ENCODE measurements at places on chromosomes 1 and 21.
A peak's percentile ranks its signal among the peaks of the same experiment; 100 is the strongest.

GRCh38 chr21:27802816-27803475 is 836.1 kb upstream of the ADAMTS5 start:
- peak; percentile 65 for DNase-seq

DNA sequence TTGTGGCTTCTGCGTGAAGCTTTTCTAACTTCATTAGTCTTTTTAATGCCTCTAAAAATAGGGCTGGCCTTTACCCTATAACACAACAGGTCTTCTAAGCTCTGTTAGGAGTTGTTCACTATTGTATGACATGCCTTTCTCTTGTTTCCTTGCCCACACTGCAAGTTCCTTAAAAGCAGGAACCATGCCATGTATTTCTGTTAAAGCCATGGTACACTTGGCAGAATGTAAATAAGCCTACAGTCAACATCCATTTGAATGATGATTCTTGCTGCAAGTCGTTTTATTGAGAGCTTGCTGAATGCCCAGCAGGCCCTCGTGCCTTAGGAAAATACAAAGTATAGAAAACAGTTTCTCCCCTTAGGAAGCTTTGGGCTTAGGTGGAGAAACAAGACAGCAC is 214.6 kb downstream of the DUSP10 start:
- no peak for DNase-seq

DNA sequence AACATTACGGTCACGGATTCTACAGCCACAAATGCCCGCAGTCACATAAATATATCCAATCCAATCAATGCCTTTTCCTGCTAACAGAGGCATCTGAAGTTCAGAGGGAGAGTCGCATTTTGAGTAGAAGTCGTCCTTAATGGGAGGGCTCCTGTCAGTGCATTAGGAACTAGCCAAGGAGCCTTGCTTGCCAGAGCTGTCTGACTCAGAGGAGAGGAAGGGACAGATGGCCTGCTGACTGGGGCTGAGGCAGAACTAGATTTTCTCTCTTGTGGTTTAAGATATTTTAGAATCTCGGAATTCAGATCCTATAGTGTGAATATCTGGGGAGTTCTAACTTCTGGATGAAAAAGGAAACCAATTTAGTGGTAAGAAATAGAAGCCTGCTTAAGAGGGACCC is 10.6 kb downstream of the XKR8 start:
- peak; percentile 88 for DNase-seq

GRCh38 chr1:117794073-117794472 is 135.3 kb downstream of the GDAP2 start:
- DNase-seq: peak; percentile 66

GRCh38 chr1:235021815-235022214 is 106.8 kb downstream of the TOMM20 start:
- DNase-seq: no peak

GRCh38 chr1:16099412-16099811 is 26.0 kb upstream of the FAM131C start:
- no peak for DNase-seq

DNA sequence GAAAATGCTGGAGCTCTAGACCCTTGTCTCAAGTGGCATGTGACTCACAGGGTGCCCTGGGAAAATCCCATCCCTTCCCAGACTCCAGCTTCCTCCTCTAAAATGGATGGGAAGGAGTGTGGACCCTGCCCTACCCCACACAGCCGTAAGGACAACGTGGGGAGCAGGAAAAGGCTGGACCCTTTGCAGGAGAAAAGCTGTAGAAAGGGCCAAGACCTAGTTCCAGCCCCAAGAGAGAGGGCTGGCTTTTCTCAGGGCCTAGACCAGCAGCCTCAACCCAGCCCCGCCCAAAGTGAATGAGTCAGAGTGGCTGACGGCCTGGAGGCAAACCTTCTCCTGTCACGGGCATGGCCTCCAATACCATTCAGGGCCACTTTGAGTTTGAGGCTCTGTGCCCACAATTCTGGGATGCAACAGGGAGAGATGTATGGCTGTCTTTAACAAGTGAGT is 1.1 kb downstream of the LAMB3 start:
- DNase-seq: peak; percentile 90

- no peak for DNase-seq
Measured at GRCh38 chr1:205703072-205703471, 22.8 kb upstream of the SLC45A3 start.

GRCh38 chr1:5856246-5856815 is 135.9 kb downstream of the NPHP4 start:
- no peak for DNase-seq

DNA sequence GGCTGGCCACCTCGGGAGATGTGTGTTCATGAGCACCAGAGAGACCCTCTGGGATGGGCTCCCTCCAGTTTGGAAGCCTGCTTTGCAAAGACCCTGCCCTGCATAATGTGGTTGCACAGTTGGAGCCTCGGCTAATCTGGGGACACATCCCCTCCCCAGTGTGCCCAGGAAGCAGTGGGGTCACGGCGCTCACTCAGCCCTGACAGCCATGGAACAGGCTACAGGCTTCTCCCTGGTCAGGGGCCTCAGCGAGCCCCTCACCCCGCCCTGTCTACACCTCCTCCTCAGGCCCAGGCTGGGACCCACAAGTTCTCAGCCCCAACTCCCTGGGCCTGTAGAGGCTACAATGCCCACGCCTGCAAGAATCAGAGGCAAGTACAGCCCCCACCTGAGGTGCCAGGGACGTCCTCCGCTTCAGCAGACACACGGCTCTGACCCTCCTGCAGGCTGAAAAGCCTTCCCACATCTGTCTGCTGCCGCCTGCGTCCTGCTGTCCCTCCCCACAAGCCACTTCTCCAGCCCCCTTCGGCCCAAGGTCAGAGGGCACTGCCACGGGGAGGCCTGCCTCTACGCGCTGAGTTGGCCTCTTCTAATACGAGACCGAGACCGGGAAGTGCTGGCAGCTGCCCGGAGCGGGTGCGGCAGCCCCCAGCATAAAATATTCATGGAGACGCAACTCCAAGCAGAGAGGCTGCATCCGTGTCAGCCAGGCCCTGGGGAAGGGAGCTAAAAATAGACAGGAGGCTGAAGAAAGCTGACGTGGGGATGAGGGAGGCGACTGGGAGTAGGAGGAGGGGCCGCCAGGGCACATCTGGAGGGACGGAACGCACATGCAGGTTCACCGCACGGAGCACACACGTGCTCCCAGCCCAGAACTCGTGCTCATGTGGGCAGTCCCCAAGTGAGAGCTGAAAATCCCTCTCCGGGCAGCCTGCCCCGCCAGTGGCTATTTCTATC is 15.2 kb upstream of the GPR153 start:
- DNase-seq: peak; percentile 93

GRCh38 chr1:26697978-26698849 is 2.4 kb downstream of the ARID1A start:
- DNase-seq: peak; percentile 90

GRCh38 chr21:41344146-41344545 is 17.7 kb upstream of the MX2 start:
- no peak for DNase-seq

DNA sequence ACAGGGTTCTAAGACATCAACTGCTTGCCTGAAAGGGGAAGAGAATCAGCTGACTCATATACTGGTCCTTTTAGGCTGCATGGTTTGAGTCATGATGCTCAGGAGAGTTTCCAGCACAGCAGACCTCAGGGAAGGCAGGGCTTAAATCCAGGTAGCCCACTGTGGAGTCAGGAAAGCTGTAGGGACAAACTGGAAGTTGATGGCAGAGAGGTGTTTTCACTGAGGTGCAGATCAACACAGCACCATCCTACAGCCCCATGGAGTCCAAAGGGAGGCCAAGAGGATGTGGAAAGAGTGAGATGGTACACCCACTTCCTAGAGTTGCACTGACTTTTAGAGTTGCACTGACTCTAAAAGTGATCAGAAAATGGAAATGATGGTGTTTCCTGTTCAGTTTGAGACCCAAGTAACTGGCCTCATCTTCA is 252.4 kb upstream of the DUSP10 start:
- peak; percentile 16 for DNase-seq

DNA sequence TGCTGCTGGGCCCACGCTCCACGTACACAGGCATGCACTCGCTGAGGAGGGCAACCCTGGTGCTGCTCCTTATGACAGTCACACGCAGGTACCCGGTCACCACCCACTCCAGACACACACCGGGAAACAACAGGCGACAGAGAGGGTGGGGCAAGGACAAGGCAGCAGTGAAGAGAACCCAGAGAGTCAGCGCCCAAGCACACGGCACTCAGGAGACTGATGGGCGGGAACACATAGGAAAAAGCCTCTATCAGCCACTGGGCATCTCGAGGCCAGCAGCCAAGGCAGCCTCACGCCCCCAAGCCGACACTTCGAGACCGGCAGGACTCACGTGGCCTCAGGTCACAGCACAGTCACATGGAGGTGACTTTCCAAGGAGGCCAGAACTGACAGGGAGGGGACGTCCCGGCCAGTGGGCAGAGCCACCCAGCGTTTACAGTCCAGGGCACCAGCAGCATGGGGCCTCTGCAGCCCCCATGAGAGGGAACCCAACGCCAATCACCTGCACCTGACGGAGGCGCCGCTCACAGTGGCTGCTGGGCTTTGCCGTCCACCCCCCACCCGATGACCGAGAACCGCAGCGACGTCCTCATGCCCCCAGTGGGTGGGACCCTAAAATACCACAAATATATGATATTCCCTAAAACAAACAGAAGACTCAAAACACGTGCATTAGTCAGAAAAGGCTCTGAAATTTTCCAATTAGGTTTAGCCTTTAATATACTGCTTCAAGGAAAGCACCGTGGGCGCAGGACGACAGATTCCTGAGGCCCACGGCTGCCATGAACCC is 19.7 kb downstream of the PTTG1IP start:
- DNase-seq: no peak

GRCh38 chr1:184755226-184756065 is 788 bp upstream of the EDEM3 start:
- peak; percentile 32 for DNase-seq

DNA sequence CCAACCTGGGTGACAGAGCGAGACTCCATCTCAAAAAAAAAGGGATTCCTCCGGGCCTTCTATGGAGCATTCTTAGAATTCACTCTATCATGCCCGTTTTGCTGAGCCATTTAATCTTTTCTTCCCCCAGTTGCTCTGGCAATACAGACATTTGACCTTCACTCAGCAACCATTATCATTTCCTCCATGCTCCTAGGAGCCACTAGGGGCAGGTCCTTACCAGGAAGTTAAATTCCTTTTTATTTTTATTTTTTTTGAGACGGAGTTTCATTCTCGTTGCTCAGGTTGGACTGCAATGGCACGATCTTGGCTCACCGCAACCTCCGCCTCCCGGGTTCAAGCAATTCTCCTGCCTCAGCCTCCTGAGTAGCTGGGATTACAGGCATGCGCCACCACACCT is 9.7 kb upstream of the CGN start:
- DNase-seq: no peak

DNA sequence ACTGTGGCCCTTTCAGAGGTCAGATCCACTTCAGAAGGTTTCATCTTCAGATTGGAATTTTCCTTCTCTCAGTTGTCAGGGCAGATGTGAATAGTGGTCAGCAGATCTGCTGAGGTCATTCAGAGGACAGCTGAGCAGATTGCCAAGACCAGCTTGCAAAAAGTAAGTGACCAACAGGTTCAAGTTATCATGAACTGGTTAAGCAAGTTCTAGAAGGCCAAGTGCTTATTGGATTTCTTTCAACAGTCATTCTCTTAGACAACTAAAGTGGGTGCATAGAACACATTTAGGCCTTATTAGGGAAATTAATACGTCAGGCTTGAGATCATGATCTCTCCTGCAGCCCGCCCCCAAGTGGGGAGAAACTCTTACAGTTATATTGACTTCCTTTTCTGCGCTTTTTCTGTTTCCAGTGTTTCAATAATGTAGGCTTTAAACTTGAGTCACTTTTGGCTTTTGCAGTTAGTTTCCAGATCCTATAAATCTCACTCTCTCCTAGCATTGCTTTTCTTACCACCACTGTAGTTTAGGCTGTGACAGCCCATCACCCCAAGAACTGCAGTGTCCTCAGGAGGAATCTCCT is 96.4 kb downstream of the C1orf21 start:
- DNase-seq: peak; percentile 55

DNA sequence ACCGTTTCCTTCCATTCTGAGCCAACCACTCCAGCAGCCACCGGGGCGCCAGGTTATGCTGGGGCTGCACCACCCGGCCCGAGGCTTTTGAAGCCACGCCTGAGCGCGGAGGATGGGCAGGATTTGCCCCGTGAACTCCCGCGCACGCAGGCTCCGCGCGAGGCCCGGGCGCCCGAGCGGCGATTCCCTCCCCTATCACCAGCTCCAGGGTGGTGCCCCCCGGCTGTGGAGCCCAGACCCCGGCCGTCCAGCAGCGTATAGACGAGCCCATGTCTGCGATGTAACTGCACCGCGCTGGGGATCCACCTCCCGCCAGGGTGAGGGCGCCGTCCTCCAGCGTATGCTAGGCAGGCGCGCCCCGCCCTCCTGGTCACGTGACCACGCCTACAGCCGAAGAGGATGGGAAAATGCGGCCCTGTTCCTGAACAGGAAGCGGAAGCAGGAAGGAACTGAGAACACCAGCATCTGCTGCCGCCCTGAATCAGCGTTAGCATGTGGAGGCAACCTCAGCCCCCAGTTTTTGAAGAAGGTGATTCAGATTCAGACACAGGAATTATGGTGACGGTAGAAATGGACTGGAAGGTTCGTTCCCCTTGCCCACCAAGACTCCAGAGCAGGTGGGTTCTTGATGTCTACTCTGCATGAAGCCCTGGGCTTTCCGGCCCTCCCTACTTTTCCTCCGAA is 46.0 kb downstream of the VPS26C start:
- peak; percentile 96 for DNase-seq

GRCh38 chr1:95582746-95583145 is 348.7 kb downstream of the RWDD3 start:
- no peak for DNase-seq

GRCh38 chr1:90012300-90012699 is 17.4 kb downstream of the ZNF326 start:
- DNase-seq: no peak

- DNase-seq: no peak
Measured at GRCh38 chr1:196593955-196594354, 14.3 kb downstream of the KCNT2 start.

GRCh38 chr1:112628516-112628915 is 8.9 kb downstream of the CAPZA1 start:
- no peak for DNase-seq

DNA sequence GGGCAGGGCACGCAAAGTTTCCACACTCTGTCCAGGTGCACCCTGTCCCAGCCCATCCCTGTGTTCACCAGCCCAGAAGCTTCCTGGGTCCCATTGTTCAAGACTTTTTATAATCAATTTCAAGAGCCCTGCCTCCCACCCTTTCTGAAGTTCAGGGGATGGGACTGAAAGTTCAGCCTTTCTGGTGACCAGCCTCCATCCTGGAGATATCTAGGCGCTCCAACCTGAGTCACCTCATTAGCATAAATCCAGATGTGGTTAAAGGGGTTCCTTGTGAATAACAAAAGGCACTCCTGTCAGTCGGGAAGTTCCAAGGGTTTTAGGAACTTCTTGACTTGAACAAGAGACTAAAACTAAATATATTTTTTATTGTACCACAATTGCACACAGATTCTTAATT is 48.4 kb upstream of the RAP1A start:
- DNase-seq: no peak

GRCh38 chr1:36755303-36756230 is 272.9 kb upstream of the CSF3R start:
- no peak for DNase-seq

DNA sequence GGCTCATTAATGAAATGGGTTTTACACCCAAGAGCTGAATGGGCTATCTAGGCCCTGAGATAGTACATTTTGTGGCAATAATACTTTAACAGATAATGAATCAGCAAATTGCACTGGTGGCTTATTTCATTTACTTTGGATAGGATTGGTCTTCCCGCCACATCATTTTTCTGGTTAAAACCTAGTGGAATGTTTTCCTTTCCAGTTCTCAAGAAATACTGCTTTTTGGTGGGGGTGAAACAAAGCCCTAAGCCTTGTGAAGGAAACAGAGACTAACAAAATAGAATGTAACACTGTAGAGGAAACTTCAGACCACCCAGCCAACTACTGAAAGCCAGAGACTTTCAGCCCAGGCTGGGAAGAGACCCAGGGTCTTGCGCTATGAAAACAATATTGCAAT is 172.2 kb downstream of the HHIPL2 start:
- no peak for DNase-seq

All from GM03348 (cell line).